ENCODE measurements at places on chromosomes 1 and 21.

GRCh38 chr1:3356827-3357460, 97.5 kb upstream of the ARHGEF16 start:
- DNase-seq = peak; percentile 75

DNA sequence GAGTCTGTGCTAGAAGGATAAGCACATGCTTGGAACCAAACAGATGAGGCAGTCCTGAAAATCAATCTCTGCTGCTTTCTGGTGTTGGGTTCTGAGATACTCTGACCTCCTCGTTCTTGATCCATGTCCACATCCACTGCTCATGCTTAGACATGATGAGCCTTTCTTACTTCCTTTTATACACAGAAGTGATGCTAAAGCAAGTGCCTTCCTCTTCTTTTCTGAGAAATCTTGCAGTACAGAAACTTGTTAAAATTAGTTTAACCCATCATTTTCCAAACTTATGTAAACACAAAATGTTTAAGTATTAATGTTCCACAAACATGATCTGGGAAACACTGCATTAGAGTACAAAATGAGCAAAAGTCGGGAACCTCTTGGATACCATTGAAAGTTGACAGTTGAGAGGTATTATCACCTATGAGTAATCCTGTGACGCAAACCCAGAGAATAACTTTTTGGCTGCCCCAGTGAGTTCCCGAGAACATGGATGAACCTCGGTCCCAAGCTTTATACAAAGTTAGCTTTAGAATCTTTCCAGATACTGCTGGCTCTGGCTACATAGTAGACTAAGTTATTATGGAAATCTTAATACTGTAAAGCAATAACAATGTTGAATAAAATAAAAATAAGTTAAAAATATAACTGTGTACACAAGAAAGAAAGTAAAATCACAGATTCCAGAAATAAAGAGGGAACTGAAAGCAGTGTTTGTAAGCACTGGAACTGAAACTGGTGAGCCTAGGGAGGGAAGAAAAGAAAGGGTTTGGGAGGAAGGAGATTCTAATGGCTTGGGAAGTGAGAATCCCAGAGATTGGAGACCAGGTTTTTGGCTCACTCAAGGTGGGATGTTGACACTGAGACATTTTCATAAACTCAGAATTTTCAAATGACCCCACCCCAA, 429.3 kb upstream of the RUNX1 start:
- DNase-seq = no peak

DNA sequence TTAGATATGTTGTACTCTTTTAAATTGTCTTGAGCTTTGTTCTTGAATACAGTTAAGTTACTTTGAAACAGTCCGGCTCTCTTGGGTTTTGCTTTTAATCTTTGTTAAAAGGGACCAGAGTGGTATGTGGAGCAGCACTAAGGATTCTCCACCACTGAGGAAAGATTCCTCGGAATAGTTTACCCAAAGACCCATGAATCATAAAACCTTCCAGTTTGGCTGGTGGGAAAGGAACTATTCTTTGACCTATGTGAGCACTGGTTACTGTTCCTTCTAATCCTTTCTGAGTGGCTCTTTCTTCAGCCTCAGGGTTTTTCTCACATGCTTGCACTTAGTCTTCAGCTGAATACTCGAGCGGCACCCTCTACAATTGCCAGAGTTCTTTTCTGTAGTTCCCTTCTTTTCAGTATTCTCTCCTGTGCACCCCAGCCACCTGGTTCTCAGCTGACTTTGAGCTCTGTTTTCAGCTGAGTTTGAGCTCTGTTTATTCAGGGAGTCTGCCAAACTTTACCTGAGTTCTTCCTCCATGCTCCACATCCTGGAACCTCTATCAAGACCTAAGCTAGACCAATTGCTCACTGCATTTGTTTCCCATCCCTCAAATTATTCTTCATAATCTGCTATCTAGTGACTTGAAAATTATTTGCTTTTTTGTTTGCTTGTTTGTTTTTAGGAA, 253.8 kb upstream of the PLXNA2 start:
- no peak for DNase-seq

- DNase-seq = no peak
Measured at GRCh38 chr1:224377676-224378006, 21.0 kb downstream of the CNIH4 start.

DNA sequence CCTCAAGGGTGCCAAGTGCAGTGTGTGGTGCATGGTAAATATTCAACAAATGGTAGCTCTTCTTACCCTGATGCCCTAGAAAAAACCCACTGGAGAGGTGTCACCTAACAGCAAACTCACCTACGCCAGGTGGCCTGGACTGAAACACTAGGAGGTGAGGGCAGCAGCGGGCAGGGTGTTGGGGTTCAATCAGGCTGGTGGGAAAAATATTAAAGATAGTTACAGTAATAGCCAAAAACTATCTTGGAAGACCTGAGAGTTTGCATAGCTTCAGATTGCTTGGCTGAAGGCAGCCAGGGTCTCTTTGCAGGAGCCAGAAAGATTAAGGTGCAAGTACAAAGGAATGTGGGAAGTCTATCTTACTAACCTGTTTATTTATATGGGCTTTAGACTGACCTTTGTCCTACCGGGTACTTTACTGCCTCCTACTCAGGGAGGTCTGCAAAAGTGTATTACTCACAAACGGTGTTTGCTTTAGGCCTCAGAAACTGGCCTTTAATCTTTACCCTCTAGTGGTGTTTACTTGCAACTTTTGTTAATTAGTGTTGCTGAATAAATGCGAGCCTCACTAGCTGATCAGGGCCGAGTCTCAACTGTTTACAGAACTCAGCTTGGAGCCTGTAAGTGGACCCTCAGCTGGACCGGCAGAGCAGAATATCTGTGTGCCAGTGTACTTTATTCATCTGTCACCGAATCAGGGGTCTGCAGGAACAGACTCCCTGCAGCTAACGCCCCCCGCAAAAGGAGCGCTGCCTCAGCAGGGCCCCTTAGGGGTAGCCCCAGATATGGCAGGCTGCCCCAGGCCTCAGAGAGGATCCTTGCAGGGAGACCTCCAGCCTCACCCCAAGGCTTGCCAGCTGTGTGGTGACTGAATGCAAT, 63.9 kb downstream of the SYF2 start:
- DNase-seq = peak; percentile 54

DNA sequence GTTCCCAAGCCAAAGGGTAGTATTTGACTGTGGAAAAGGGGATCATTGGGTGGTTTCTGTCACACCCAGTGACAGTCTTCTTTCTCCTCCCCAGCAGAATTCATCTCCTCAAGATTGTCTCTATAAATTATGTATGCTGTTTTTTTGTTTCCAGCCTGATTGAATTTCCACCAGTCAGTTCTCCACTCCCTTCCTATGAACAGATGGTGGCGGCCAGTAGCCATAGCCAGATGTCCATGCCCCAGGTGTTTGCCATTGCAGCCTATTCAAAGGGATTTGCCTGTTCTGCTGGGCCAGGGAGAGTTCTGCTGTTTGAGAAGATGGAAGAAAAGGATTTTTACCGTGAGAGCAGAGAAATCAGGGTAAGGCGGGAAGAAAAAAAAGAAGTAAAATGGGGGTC, 12.9 kb downstream of the CFAP57 start:
- DNase-seq = no peak

DNA sequence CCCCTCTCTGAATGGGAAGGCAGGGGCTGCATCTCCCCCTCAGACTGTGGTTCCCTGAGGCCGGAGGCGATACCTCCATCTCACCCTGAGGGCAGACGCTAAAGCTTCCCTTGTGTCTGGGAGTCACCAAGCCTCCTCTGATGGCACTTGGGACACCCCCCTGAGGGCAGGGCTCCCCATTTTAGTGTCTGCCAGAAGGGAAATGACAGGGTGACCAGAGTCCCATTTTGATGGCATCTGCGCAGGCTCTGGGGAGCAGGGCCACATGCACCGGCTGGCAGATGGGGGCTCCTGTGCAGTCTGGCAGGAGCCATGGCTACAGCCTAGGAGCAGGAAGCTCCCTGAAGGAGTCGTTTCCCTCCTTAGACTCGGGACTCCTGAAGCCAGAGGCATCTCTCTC, 1.7 kb downstream of the S100A2 start:
- DNase-seq = no peak

DNA sequence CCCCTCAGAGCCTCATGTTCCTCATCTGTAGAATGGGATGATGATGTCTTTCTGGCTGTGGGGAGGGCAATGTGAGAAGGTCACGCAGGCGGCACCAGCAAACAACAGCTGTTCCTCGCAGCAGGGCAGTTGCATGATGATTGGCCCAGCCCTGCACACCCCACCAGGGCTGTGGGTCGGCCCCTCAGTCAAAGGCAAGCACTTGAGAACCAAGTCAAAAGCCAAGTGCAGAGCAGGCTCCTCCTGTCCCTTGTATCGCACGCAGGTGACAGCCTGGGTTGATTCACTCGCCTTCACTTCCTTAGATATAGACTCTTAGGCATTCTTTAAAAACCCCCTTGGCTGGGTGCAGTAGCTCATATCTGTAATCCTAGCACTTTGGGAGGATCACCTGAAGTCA, 191.9 kb upstream of the C1orf174 start:
- no peak for DNase-seq

DNA sequence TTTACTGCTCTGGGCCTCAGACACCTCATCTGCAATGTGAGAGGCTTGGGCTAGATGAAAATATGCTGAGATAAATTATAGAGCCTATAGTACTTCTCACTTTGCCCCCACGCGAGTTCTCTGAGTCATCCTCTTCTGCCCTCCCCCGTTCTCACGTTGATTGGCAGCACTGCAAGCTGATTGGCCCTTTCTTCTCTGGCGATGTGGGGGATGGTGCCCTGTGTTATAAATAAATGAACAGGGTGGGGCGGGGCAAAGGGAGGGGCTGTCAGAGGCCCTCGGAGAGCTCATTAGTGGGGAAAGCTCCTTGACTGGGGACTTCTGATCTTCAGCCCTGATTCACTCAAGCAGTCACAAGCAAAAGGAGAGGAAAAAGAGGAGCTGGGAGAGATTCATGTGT, 64.3 kb upstream of the ZC3H12A start:
- DNase-seq = no peak

GRCh38 chr1:89966656-89967055, 28.3 kb upstream of the ZNF326 start:
- no peak for DNase-seq

DNA sequence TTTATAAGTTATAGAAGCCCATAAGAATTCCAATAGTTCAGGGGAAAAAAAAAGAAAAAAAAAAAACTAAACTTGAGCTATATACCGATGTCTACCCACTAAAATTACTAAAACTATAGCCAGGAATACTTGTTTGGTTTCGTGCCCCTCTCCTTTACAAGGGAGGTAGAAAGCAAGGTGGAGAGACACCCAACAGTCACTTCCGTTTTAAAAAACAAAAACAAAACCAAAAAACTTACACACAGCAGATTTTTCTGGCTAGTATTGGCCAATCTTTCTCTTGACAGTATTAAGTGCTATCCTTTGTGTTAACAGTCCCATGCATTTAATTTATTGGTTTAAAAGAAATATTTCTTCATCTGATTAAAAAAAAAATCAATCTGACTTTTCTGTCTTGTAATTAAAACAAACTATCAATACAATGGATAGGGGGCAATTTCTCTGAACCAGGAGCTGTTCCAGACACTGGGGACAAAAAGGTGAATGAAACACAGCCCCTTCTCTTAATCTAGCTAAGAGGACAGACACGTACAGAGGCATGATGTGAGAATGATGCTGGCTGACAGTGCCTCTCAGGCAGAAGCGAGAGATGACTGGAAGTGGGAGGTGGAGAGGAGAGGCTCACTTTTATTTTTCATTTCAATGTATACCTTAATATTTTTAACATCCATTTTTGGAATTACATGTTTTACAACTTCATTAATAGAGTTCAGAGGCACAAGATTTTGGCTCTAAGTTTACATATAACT, 214.8 kb downstream of the RERE start:
- no peak for DNase-seq

DNA sequence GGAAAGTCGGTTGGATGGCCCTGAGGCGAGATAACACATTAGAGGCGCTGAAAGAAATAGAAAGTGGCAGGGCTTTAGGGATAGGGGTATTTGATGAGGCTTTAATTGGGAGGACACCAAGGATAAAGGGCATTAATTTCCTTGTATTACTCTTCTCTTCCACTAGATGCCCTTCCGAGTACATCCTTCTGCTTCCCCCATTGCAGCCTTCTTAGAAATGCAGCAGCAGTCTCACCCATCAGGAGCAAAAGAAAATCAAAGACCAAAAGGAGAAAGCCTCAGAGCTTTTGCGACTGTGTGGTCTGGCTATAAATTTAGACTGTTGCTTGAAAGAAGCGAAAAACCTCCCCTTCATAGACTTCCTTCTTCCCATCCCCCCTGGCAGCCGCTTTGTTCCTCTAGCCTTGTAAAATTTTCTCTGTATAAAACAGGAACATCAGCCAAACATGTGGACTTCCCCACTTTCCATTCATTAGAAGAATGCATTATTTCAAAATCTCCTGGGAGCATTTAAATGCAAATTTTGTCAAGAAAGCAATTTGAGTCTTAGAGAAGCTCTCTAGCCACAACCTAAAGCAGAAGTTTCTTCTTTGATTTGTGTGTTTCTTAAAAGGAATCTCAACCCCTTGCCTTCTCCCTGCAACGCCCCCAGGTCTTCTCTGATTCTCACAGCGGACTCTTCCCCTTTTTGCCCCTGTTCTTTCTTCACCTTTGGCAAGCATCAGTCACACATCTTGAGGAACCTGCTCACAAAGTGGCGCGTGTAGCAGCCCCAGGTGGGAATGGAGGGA, 76.6 kb downstream of the NDUFS5 start:
- peak; percentile 76 for DNase-seq

GRCh38 chr1:78664763-78665162, 15.1 kb downstream of the IFI44 start:
- DNase-seq = no peak

DNA sequence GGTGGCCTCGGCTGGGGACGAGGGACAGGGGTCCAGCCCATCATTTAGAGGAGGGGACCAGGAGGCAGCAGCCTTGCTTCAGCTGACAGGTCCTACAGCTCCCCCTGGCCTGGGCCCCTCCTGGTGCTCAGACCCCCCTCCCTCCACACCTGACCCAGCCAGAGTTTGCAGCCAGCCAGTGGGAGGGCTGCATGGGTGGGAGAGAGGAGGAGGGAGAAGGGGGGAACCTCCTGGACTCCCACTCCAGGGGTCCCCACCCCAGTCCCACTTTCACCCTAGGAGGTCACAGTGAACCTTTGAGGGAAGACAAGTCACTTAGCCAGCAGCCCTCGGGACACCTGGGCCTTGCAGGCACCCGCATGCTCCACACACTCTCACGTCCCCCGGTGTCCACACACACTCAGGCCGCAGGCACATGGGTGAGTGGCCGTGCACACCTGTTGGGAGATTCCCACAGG, 108.9 kb upstream of the ZBTB40 start:
- DNase-seq = no peak

GRCh38 chr1:145936247-145936646, 9.0 kb upstream of the RBM8A start:
- no peak for DNase-seq

GRCh38 chr1:192488058-192488457, 87.5 kb upstream of the RGS1 start:
- DNase-seq = no peak
